Trophoblast cell (in vitro differentiated cells and primary cell): ENCODE measurements at places on chromosomes 7 and 10.

- no peak for DNase-seq
These were observed 1129.6 kb downstream of the SORCS3 start for GRCh38 chr10:105770524-105771212.

DNA sequence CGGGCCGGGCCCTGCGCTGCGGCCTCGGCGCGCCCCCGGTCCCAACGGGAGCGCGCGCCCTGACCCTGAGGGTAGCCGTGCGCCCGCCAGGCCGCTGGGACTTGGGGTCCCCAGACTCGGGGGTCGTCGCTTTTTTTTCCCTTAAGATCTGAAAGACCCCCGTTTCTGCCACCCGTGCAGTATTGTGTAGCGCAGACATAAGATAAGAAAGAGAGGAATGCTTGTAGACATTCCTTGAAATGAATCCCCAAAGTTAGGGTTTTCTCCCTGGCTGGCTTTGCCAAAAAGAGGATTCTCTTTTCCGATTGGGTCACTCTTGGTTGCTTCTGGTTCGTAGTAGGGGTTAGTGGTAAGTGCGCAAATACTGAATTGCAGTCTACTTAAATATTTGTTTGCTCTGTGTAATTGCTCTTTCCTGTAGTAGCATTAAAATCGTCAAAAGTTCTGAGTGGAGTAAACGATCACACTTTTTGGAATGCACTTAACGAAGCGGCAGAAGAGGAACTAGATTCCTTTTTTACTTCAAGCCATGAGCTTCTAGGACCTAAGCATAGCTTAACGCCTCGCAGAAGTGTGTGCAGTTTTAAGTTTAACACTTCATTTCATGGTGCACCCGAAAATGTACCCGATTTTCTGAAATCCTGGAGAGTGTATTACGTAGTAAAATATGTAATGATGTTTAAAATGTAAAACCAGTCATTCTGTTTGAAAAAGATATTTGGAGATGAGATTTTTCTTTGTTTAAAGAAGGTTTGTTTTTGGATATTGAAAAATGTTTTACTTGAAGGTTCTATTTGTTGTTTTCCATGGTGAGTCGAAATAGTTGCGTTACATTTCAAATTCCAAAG is 1.3 kb downstream of the CUL1 start:
- peak; percentile 53 for DNase-seq

- no peak for DNase-seq
These were observed 1558.1 kb upstream of the LRRTM3 start for GRCh38 chr10:65367706-65368105.

DNA sequence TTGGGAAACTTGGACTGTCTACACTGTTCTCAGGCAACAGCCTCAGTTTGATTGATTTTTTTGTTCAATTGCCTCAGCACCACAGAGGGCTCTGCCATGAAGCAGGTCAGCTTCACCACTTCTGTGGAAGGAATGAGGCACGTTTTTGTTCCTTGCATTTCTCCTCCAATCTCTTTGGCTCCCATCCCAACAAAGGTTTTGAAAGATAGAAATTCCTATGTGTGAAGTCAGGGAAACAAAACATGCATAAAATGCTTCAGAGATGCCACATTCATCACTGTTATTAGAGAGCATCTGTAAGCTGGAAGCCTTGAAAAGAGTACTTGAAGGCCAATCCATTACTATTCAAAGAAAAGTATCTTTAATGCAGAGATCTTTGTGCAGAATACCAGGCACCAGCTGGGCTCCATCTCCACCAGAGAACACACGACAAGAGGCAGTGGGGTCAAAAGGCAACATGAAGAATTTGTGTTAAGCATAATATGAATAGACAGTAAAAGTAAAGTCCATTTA is 249.1 kb upstream of the LYZL1 start:
- DNase-seq, result peak; percentile 16

DNA sequence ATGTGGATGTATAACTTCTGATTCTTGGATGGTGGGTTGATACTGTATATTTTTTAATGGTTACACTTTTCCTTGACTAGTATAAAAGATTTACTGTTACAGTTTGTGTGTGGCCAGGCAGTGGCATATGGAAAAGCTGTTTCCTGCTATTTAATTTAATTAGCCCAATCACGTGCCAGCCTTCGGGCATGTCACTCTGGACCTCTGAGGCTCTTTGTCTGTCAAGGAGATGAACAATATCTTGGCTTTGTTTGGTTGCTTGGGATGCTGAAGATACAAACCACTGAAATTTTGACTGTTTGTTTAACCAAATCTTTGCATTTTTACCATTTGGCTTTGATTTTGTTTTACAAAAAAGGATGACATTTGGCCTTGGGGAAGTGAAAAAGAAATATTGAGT is 185.0 kb downstream of the HDAC9 start:
- no peak for DNase-seq

DNA sequence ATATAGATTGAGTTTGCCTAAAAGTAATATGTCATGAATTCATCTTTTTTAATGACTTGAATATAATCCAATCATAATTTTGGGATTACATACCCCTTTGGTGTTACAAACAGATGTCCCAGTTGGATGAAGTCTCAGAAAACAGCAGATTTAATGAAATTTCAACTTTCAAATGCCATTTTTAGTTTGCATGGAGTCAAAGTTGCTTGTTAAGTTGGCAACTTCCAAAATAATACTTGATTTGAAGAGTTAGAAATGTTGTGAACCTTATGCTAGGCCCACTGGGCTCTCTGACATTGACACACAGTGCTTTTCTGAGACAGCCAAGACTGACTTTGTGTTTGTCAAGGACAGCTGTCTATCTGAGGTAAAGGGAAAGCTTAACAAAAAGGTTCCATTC is 248.1 kb downstream of the KIF20B start:
- no peak for DNase-seq

- peak; percentile 53 for DNase-seq
These were observed 19.9 kb upstream of the LMOD2 start for GRCh38 chr7:123635551-123636359.
